Stimulated activated CD4-positive, alpha-beta T cell treated with anti-CD3 and anti-CD28 coated beads, Interleukin-1b, Interleukin-23, amount 100 ng/mL, for 24 hours (primary cell): ENCODE measurements at places on chromosomes 3 and 15.

DNA sequence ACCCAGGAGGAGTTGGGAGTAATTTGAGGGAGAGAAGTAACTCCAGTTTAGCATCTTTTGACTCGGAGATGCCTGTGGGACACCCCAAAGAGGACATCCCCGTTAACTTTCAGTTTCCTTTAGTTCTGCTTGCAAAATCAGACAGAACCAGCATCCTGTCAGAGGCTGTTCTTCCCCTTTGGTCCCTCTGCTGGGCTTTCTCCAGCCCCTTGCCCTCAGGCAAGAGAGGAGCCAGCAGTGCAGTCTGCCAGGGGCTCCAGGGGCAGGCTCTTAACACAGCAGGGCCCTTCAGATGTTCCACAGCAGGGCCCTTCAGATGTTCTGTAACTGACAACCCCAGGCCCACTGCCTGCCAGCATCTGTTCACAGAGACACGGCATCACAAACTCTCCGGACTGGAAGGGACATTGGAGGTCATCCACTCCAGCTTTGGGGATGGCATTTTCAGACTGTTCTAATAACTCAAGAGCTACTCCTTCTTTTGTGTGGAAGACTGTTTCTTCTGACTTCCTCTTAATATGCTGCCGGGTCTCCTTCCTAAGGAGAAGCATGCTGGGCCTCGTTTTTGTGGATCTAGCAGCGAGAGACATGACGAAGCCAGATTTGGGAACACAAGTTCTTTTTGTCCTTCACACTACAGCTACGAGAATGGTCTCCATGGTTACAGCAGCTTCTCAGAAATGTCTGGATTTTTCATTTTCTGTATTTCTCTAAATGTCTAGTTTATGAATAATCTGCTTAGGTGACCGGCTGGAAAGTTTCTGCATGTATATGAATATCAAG is 51.9 kb downstream of the KY start:
- no peak for DNase-seq

GRCh38 chr3:159857840-159858239 is 130.8 kb upstream of the IL12A start:
- no peak for DNase-seq

GRCh38 chr3:139523166-139523565 is 16.4 kb downstream of the RBP1 start:
- DNase-seq: no peak

GRCh38 chr3:72904163-72904562 is 16.3 kb downstream of the GXYLT2 start:
- no peak for DNase-seq

DNA sequence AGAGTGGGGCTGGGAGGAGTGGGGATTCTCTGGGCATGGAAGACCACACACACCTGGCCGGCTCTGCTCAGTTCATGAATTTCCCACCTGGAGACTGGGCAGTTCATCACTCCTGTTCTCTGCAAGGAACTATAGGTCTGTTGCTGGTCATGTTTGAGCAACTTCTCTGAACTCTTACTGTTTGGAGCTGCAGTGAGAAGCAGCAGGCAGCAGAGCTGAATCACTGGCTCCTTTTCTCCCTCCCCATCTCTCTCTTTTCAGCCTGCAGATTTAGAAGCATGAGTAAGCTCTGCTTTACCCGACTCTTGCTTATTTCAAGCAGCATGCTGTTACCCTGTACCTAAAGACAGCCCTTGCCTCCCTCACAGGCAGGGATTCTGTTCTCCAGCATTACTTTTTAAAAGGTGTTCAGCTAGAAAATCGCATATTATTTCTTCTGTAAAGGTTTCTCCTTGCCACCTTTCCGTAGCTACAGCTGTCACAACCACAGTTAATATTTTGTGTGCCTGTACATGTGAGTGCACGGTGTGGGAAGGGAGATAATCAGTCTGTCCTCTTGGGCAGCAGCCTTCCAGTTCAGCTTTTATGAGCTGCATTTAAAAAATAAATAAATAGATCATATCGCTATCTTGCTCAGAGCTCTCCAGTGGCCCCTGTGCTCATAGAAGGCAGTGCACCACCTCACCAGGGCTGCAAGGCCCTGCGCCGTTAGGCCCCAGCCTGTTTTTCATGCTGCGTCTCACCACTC is 131.6 kb downstream of the CHCHD6 start:
- DNase-seq: no peak

- DNase-seq: no peak
Observed at GRCh38 chr3:58154626-58155449, 55.9 kb downstream of the DNASE1L3 start.

DNA sequence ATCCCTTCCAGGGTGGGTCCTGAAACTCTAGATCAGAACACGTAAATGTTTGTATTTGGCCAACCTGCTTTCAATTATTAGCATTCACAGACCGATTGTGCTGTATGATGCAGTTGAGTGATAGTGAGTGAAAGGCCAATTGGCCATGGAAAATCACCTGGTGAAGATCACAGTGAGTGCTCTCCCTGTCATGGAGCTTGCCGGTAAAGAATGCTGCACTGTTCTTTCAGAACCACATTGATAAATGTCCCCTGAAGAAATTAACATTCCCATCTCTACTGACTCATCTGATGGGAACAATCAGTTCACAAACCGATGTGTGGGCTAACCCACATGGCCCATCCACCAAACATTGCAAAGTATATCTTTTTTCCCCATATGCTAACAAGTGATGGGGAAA is 324.8 kb upstream of the TBL1XR1 start:
- DNase-seq: no peak

- no peak for DNase-seq
Observed at GRCh38 chr15:58307313-58307961, 124.4 kb upstream of the LIPC start.

GRCh38 chr15:39946862-39947261 is 12.9 kb downstream of the EIF2AK4 start:
- DNase-seq: no peak

GRCh38 chr3:171000281-171000680 is 26.2 kb downstream of the SLC2A2 start:
- DNase-seq: no peak

DNA sequence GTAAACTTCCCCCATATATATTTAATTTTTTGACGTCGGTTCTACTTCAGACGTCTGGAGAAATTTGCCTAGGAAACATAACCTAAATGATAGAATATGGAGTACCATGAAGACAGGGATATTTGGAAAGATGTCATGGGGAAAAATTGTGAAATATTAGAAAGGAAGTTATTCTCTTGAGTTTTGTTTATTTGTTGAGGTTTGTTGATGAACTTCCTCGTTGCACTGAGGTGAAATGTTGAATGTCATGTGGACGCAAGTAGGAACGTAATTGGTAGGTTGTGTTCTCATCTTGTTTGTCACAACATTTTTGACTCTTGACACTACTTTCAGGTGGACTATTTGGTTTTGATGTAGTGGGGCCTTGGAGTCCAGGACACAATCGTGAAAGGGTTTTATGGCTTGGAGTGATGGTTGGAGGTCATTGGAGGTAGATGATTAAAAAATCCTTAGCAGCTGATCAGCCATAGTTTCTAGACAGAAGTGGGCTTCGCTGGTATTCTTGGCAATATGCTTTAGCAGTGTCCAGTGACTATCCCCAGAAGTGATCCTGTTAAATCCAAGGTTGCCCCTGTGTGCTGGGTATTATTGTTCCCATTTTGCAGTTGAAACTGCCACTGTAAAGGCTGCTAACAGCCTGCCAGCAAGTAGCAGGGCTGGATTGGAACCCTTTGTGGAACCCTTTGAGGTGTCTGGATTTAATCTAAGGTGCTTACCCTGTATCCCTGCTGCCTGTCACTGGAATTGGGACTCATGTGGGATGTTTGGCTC is 1.5 kb downstream of the ABHD5 start:
- DNase-seq: no peak

- DNase-seq: no peak
Observed at GRCh38 chr3:139346771-139347170, 3.0 kb downstream of the MRPS22 start.

DNA sequence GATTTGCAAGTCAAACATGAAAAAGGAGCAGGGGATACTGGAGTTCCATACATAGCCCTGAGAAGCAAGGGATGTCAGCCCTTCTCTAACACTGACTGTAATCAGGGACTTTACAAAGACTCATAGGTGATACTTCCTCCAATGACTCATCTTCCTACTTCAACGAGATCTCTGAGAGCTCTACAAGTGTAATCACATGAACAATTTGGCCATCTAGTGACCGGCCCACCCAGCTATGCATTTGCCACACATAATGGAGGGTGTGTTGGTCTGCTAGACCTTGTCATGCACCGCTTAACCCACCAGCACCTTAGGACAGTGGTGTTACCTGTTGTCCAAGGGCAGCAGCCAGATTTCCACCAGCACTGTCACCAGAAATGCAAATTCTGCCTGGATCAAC is 75.3 kb downstream of the NCEH1 start:
- no peak for DNase-seq

DNA sequence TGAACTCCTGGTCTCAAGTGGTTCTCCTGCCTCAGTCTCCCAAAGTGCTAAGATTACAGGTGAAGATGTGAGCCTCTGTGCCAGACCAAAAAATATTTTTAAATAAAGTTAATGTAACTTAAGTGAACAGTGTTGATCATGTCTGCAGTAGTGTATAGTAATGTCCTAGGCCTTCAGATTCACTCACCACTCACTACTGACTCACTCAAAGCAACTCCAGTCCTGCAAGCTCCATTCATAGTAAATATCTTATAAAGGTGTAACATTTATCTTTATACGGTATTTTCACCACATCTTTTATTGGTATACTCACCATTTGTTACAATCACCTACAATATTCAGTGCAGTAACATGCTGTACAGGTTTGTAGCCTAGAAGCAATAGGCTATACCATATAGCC is 264.2 kb downstream of the ULK4 start:
- DNase-seq: no peak

DNA sequence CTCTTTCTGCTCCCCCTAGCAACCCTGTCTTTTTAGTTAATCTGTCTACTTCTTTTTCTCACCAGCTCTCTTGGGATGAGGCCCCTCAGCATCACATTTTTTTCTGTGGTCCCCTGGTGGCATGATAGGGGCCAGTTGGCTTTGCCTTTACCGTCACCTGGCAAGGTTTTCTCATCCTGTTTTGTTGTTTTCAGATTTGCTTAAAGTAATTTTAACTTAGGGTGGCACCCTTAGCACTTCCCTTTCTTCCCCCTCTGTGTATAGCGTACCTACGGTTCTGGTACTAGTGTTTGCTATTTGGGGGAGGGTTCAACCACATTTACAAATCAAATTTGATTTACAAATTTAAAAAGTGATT is 35.6 kb downstream of the PDCD6IP start:
- DNase-seq: no peak

DNA sequence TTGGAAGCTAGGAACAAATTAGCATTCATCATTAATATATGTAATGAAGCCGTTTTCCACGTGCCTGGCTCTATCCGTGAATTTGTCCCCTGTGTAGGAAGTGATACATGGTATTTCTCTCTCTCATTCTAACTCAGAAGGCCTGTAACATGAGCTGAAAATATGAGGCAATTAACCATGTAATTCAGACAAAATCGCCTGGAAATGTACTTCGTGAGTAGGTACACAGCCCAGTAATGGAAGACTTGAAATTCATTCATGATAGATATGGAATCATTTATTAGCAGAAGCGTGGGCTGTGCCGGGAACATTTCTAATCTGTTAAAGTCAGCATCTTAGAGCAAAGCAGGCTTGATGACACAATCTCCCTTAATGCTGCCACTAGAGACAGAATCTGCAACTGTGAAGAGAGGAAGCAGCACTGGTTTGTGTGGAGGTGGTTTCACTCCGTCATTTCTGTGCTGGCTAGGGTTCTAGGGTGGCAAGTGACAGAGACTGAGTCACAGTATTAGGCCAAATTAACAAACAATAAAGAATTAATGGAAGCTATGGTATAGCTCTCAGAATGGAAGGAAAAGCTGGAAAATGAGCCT is 225.0 kb upstream of the PROK2 start:
- DNase-seq: no peak

- DNase-seq: no peak
Observed at GRCh38 chr3:171239757-171240503, 213.4 kb upstream of the SLC2A2 start.

DNA sequence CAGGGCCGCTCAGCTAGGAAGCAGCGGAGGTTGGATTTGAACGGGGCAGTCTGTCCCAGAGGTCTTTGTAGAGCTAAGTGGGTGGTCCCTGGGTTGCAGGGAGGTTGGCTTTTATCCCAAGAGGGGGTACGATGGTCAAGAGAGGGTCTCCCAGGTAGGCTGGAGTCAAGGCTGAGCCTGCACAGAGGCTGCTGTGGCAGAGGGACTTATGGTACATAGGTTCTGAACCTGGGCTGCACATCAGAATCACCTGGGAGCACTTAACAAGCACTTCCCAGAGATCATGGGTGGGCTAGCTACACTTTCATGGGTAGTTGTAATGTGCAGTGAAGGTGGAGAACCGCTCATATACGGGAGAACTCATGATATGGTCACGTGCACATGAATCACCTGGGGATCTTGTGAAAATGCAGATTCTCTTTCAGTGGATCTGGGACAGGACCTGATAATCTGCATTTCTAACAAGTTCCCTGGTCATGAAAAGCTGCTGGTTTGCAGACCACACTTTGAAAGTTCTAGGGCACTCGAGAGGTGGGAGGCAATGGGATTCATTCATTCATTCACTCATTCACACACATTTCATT is 2.9 kb upstream of the RASGRF1 start:
- no peak for DNase-seq

GRCh38 chr3:35929158-35929557 is 289.8 kb downstream of the ARPP21 start:
- no peak for DNase-seq

DNA sequence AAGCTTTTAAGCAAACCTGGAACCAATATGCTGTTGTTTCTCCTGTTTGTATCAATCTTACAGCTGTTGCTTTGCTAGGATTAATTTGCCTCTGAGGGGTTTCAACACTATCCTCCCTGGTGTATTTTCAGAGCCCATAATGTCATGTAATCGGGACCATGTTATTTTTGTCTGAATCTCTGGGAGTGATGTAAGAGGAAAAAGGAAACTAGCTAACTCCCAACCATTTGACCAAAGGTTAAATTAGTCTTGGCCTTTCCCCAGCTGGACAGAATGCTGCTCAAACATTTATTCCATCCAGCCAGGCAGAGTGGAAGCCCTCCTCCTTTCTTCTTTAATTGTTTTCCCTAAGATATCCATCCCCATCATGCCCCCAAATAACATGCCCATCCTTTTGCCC is 142.2 kb downstream of the ALDH1A2 start:
- no peak for DNase-seq

GRCh38 chr3:191362037-191362436 is 31.7 kb upstream of the UTS2B start:
- no peak for DNase-seq

- DNase-seq: peak; percentile 38
Observed at GRCh38 chr3:9500108-9501050, 53.2 kb downstream of the LHFPL4 start.

DNA sequence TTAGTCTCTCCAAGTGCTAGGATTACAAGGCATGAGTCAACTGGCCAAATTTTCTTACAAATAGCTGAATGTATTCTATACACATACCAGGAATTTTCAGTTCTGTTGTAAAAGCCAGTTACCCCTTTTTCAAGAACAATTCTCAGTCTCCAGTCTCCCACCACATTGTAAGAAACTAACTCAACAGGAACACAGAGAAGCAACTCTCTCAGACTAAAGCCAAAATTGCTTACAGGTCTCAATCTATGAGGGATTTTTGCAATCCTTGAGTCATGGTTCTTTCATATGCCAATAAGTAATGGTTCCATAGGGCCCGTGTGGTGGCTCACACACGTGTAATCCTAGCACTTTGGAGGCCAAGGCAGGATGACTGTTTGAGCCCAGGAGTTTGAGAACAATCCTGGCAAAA is 8.5 kb downstream of the IP6K2 start:
- no peak for DNase-seq
